ENCODE measurements at places on chromosomes 12 and 14. TPM values are rescaled to one million over a fixed set of nuclear protein-coding genes. Genes with fewer than 3 reads are reported as not detected.

SERPINA3 gene
- 8.0 TPM for total RNA-seq

KRT78 gene
- not detected for total RNA-seq

KRT79 gene
- not detected for total RNA-seq

RNU7-1 gene
- total RNA-seq: not detected

TTC7B gene
- total RNA-seq: 47.0 TPM

KLRK1 gene
- total RNA-seq: not detected

CLEC6A gene
- not detected for total RNA-seq

DNAH10 gene
- 1.0 TPM for total RNA-seq

PLEK2 gene
- total RNA-seq: 0.67 TPM

- H3K27ac ChIP-seq: no peak overlapping the region
- H3K4me3 ChIP-seq: no peak overlapping the region
- peaks cover 71% of the 10 kb centered on the region for H3K27me3 ChIP-seq
Observed at GRCh38 chr14:56660677-56661389, 81.2 kb downstream of the TMEM260 start.

GRCh38 chr12:91377436-91377835, 194.8 kb upstream of the DCN start:
- H3K4me3 ChIP-seq: no peak overlapping the region
- no peak overlapping the region for H3K27ac ChIP-seq
- peaks cover 18% of the 10 kb centered on the region for H3K4me1 ChIP-seq
- DNase-seq: no peak
- no peaks in the 10 kb centered on the region for H3K27me3 ChIP-seq

GRCh38 chr12:79547735-79548609, 142.8 kb downstream of the PAWR start:
- no peak for DNase-seq
- H3K27ac ChIP-seq: peak overlapping the region; percentile 96
- no peaks in the 10 kb centered on the region for H3K27me3 ChIP-seq
- H3K4me1 ChIP-seq: peaks cover 41% of the 10 kb centered on the region
- H3K4me3 ChIP-seq: peak overlapping the region; percentile 20
- peaks cover 15% of the 10 kb centered on the region for H3K36me3 ChIP-seq

DNA sequence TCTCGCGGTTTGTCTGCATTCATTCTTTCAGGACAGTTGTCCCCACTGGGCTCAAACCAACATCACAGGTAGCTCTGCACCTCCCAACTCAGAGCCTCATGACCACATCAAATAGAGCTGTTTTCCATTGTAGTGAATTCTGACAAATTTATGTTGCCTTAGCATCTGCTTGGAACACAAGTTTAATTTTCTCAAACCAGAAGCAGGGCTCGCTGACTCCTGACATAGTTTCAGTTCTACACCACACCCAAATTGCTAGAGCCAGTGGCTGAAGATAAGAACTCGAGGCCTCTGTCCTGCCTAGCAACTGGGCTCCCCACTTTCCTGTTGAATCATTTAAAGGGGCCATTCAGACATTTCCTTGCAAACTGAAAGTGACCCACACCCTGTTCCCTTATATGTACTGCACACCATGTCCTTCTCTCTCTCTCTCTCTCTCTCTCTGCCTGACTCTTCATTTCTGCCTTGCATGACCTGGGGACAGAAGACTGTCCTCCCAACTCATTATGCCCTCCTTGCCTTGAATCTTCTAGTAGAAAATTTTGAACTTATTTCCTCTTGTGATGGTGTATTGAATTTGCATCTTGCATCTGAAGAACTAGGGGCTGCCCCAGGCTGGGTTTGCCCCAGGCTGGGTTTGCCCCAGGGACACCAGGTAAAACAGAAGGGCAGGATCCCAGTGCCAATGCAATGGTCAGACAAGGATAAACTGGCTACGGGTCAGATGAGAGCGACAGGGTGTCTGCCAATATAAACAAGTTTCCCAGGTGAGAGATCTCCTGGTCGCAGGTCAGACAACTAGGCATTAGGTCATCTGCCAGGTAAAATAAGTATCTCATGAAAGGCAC, 9.7 kb upstream of the WSCD2 start:
- H3K27ac ChIP-seq: no peak overlapping the region
- no peaks in the 10 kb centered on the region for H3K36me3 ChIP-seq
- H3K4me3 ChIP-seq: no peak overlapping the region
- H3K4me1 ChIP-seq: no peaks in the 10 kb centered on the region
- H3K27me3 ChIP-seq: peaks cover 26% of the 10 kb centered on the region

GRCh38 chr14:73249564-73250316, 12.4 kb downstream of the PAPLN start:
- H3K4me1 ChIP-seq: no peaks in the 10 kb centered on the region
- no peaks in the 10 kb centered on the region for H3K36me3 ChIP-seq
- peaks cover 6% of the 10 kb centered on the region for H3K27me3 ChIP-seq
- no peak overlapping the region for H3K4me3 ChIP-seq

GRCh38 chr12:78240827-78241226, 410.1 kb downstream of the NAV3 start:
- peaks cover 10% of the 10 kb centered on the region for H3K4me1 ChIP-seq
- no peak for DNase-seq
- no peak overlapping the region for H3K4me3 ChIP-seq
- no peaks in the 10 kb centered on the region for H3K27me3 ChIP-seq
- no peaks in the 10 kb centered on the region for H3K36me3 ChIP-seq

DNA sequence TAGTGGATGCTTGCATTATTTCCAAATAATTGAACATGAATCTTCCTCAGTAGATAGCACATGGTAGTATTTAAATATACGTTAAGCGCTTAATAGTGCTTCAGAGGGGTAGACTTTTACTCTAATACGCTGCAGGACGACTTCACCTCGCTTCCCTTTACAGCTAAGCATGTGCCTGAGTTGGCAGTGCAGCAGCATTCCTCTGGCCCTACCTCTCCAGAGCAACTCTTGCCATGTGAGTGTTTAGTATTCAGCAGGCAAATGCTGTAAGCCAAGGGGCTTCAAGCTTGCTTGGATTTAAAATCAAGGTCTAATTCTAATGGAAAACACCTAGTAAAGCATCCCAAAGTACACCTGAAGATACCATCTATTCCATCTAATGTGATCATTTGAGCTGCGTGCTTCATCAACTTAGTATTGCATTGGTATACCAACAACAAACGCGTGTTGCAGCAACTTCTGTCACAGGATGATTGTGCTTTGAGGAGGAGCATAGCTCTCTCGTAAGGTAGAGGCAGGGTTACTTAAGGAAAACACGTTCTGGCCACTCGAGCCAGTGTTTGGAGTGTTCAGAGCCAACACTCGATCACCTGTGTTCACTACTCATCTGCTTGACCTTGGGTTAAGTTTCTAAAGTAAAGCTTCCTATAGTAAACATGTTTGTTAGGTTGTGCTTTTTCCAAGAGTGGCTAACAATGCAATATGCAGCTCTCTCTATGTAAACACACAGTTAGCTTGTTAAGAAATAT, 60.6 kb downstream of the PIWIL1 start:
- DNase-seq: no peak
- no peaks in the 10 kb centered on the region for H3K36me3 ChIP-seq
- peaks cover 11% of the 10 kb centered on the region for H3K27me3 ChIP-seq
- H3K4me3 ChIP-seq: no peak overlapping the region

- H3K4me3 ChIP-seq: peak overlapping the region; percentile 18
- H3K27me3 ChIP-seq: no peaks in the 10 kb centered on the region
- no peak for DNase-seq
Observed at GRCh38 chr14:62692490-62693106, 352.7 kb downstream of the KCNH5 start.

GRCh38 chr12:10739157-10740118, 16.3 kb upstream of the YBX3 start:
- H3K27me3 ChIP-seq: no peaks in the 10 kb centered on the region
- H3K4me1 ChIP-seq: peaks cover 8% of the 10 kb centered on the region
- no peak overlapping the region for H3K4me3 ChIP-seq
- no peak for DNase-seq
- H3K27ac ChIP-seq: peak overlapping the region; percentile 24

DNA sequence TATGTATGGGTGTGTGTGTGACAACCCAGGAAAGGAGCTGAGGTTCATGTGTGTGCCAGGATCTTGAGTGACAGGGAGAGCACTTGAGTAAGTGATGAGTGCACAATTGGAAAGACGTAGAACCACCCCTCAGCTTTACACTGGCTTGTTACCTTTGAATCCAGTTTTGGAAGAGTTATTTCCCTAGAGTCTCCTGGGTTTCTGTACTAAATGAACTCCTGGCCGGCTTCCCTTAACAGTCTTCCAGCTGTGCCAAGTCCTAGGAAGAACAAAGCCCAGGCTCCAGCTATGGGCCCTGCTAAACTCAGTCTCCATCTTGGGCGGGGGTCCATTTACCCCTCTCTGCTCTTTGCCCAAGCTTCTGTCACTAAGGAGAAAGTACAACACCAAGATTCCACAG, 19.7 kb upstream of the NR1H4 start:
- no peaks in the 10 kb centered on the region for H3K27me3 ChIP-seq
- peaks cover 2% of the 10 kb centered on the region for H3K4me1 ChIP-seq
- DNase-seq: no peak
- no peak overlapping the region for H3K27ac ChIP-seq
- H3K36me3 ChIP-seq: no peaks in the 10 kb centered on the region

- H3K4me1 ChIP-seq: no peaks in the 10 kb centered on the region
- no peak overlapping the region for H3K27ac ChIP-seq
- no peak for DNase-seq
Observed at GRCh38 chr12:77274926-77275325, 209.6 kb upstream of the E2F7 start.

DNA sequence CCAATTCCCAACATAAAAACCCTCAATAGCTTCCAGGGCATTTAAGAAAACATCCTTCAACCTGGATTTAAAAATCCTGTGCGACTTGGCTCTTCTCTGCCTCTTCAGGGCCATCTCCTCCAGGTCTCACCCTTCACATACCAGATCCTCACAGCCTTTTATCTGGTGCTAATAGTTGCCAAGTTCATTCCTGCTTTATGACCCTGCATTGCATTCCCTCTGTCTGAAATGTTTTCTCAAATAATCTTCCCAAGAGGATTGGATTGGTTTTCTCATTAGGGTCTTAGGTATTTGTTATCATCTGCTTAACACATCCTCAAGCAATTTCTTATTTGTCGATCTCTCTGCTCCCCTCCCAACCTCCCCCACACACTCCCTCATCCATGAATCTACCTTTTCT, 832.0 kb downstream of the GALC start:
- no peaks in the 10 kb centered on the region for H3K36me3 ChIP-seq
- peak overlapping the region; percentile 75 for H3K27ac ChIP-seq
- no peak overlapping the region for H3K4me3 ChIP-seq

DNA sequence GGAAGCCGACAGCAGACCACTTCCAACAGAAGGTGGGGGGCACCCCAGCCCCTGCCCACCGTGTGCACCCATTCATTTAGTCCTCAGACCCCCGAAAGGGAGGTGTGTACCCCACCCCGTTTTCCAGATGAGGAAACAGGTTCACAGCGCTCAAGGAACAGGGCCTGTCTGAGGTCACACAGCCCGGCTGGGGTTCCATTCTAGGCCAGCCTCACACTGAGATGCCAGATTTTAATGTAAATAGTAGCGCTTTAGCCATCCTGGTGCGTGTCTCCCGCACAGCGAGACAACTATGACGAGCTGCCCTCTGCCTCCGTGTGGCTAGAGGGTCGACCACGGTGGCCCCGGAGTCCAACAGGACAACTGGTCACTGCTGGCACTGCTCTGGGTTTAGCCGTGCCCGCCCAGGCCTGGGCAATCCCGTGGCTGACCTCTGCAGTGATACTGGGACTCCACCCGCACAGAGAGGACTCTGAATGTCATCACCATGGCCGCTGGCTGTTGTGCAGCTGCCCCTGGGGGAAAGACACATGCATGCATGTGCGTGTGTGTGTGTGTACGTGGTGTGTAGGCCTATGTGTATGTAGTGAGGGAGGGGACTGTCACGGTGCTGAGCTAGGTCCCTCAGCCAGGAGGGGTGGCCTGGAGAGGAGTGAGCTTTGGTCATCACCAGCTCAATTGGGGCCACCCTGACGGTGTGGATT, 31.6 kb downstream of the BEGAIN start:
- no peaks in the 10 kb centered on the region for H3K4me1 ChIP-seq
- peak overlapping the region; percentile 29 for H3K27ac ChIP-seq
- no peaks in the 10 kb centered on the region for H3K36me3 ChIP-seq
- peaks cover 32% of the 10 kb centered on the region for H3K27me3 ChIP-seq
- DNase-seq: no peak
- no peak overlapping the region for H3K4me3 ChIP-seq

DNA sequence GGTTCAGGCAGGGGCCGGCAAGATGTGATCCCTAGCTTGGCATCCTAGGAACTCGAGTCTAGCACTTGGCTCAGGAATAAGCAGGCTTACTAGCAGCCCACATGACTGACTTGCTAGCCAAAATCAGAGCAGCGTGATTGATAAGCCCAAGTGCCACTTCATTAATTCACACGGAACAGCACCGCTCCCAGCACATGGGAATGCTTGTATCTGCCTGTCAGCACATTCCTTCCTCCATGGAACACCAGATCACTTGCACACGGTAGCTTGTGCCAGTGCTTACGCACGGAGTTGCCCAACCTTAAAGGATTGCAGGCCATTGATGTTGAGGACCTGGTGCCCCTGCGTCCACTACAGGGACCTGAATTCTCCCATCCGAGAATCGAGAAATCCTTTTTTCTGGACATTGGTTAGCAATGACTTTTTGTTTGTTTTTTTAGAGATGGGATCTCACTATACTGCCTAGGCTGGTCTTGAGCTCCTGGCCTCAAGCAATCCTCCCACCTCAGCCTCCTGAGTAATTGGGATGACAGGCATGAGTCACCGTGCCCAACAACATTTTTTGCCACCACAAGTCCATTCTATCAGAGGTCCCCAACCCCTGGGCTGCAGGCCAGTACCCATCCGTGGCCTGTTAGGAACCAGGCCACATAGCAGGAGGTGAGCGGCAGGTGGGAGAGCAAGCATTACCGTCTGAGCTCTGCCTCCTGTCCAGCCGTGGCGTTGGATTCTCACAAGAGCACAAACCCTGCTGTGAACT, 30.6 kb upstream of the TSPAN9 start:
- peaks cover 33% of the 10 kb centered on the region for H3K27me3 ChIP-seq
- H3K4me1 ChIP-seq: peaks cover 1% of the 10 kb centered on the region
- H3K27ac ChIP-seq: no peak overlapping the region
- H3K36me3 ChIP-seq: no peaks in the 10 kb centered on the region
- DNase-seq: no peak
